Stimulated activated CD8-positive, alpha-beta memory T cell treated with anti-CD3 and anti-CD28 coated beads, Interleukin-7, amount 100 ng/mL, for 48 hours (primary cell): ENCODE measurements at places on chromosomes 2 and 18.

DNA sequence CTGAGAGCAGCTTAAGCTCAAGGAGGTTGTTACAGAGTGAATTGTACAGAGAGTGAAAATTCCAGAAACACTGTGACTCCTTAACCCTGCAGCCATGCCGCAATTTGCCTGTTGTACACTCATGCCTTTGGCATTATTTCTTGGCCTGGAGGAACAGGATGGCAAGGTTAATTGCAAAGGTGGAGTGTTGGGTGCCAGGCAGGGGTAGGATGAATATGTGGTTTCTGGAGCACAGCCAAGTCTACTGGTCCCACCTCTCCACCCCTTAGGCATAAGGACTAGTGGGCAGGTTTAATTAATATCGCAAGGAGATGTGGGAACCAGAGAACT is 250.2 kb downstream of the LRRTM1 start:
- DNase-seq = no peak

DNA sequence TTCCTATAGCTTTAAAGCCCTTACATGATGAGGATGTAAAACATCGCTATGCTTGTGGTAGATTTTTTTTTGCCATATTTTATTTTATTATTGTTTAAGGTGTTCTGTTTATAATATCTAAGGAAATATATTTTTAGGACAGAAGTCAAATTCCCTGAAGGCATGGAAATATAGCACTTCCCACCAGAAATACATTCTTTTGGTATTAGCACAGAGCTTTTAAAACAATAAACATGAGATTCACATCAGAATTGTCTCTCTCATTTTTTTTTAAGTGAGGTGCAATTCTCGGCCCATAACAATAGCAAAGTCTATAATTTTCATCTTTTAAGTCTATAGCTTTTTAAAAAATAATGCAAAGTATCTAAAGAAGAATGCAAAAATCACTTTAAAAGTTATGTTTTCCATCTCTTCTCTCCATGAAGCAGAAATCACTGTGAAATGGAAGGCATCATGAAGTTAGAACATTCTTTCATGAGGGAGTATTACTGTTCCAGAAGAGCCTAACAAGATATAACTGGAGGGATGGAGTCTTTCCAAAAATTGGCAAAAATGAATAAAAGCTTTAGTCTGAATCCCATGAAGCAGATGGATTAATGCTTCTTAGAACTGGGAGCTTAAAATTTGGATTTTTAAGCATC is 283.6 kb upstream of the TRIB2 start:
- DNase-seq = no peak

- DNase-seq = no peak
Observed at GRCh38 chr18:73119574-73119973, 251.8 kb upstream of the NETO1 start.

DNA sequence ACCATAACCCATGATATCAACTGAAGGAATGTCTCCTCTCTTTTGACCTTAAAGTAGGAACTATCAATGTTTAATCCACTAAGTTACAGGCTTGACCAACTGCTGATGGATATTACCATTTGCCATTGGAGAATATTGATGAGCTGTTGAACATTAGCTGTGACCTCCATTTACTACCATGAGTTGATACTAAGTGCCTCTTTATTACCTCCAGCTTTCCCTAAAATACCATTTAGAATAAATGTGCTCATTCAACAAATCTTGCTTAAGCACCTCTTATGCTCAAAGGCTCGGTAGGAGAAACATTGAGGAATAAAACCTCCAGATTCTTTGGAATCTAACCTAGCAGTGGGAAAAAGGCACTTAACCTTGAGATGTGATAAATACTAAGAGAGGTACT is 81.2 kb downstream of the FAM124B start:
- DNase-seq = no peak

- DNase-seq = no peak
Observed at GRCh38 chr18:29874519-29875098, 1167.9 kb downstream of the DSC3 start.

GRCh38 chr2:173187941-173188788 is 112.5 kb downstream of the MAP3K20 start:
- no peak for DNase-seq

DNA sequence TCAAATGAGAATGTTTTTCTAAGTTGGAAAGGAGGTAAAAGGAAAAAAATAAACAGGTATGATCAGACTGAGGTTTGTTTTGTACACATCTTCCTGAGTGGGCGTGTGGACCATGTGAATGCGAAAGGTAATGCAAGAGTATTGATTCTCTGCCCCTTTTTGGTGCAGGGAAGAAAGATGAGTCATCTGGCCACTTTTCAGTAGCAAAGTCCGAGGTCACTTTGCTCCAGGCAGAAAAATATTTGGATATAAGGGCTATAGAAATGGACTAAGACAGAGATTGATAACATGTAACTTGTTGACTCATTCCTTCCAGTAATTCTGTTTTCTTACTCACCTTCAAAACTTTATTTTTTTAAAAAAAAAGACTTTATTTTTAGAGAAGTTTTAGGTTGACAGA is 130.5 kb downstream of the DSEL start:
- no peak for DNase-seq

DNA sequence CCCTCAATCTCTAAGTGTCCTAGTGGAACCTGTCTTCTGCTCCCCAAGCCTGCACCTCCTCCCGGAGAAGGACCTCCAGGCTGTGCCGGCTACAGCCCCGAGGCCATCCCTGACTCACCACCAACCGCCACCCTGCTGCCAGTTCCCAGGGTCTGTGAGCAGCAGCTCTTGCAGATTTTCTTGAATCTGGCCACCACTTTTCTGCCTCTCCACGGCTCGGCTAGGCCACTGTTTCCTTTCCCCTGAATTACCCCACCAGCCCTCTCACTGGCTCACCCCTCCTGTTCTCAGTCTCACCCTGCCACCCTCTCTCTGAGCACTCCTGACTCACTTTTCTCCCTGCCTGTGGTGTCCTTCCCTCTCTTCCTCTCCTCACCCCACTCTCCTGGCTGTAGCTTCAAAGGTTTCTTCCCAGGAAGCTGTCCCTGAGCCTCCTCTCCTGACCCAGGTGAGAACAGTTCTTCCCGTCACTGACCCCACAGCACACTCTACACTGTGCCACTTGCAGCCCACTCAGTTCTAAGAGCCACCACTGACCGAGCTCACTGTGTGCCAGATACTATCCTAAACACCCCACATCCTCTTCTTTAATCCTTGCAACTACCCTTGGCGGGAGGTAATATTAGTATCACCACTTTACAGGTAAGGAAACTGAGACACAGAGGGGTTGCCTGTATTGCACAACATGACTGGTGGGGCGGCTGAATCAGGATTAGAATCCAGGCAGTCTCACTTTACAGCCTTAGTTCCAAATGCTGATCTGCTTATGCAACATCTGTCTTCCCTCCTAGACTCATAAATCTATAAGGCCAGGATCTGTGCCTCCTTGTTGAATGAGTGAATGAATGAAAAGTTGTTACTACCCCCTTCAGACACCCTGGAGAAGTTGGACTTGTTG is 111.6 kb downstream of the SMAD7 start:
- DNase-seq = no peak

GRCh38 chr2:190050001-190050400 is 12.5 kb downstream of the MSTN start:
- DNase-seq = no peak

- no peak for DNase-seq
Observed at GRCh38 chr2:40249577-40249976, 202.3 kb downstream of the SLC8A1 start.

GRCh38 chr2:154142480-154142879 is 270.8 kb downstream of the GALNT13 start:
- no peak for DNase-seq

DNA sequence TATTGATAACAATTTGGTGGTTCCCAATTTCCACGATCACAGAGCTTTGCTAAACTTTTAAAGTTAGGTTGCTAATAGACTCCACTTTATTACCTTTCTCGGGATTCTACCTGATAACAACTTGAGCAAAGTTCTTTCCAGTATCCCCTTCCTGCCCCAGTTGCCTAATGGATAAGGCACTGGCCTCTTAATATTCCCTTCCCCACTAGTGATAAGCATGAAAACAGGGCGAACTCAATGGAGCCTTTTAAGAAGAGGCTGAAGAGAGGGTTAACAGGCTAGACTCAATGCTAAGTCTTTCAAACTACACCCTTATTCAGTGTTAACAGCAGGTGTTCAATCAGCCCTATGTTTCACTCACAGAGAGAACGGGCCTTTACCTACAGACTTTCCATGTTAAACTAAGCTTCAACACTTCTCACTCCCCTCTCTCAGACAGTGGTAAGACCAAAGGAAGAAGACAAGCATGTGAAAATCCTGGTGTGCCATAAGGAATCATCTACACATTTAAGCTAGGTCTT is 75.8 kb downstream of the ANKRD44 start:
- DNase-seq = no peak

GRCh38 chr18:10770264-10770663 is 244.4 kb downstream of the NAPG start:
- DNase-seq = no peak

DNA sequence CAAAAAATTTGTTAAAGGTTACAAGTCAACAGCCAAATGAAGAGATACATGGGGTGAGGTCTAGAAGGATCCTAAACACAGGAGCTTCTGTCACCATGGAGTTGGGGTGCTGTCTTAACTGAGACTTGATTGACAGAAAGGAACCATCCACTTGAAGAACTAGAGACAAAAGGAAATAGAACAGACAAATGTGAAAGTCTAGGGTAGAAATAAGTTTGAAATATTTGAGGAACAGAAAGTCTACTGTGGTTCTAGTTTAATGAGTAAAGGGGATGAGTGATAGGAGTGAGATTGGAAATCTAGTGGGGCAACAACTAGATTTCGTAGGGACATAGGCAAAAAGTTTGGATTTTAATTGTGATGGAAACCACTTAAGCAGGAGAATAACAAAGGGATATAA is 18.7 kb downstream of the RBBP8 start:
- DNase-seq = no peak

GRCh38 chr2:195613922-195614321 is 43.1 kb upstream of the SLC39A10 start:
- no peak for DNase-seq

DNA sequence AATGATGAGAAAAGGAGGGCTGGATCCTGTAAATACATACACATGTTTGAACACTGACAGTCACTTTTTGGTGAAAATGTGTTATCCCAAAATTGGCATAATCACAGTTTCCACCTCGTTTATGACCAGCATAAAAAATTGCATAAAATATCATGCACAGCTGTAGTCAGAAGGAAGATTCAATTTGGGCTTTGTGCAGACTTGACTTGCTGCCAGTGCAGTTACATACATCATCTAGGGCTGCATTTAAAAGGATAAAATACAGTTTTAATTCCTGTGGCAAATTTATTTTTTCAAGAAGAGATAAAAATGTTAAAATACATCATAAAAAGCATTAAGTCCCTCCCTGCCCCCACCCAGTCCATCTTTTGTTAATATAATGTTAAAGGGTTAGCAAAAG is 103.8 kb downstream of the VWC2L start:
- no peak for DNase-seq

DNA sequence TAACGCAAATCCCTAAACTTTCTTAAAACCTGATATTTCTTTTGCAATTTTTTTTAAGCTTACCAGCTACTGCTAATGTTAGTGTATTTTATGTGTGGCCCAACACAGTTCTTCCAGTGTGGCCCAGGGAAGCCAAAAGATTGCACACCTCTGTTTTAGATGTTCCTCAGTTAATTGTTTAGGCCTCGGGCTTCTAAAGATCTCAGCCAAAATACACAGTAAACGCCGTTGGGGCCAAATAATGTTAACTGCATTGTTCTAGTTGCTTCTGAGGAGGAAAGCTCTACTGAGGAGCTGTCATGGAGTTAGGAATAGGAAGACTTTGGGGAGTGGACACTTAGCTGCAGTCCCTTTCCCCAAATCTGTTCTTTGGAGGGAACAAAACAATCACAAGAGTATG is 2.0 kb downstream of the HSPE1 start:
- no peak for DNase-seq

GRCh38 chr2:108787216-108787541 is 608 bp downstream of the CCDC138 start:
- no peak for DNase-seq

DNA sequence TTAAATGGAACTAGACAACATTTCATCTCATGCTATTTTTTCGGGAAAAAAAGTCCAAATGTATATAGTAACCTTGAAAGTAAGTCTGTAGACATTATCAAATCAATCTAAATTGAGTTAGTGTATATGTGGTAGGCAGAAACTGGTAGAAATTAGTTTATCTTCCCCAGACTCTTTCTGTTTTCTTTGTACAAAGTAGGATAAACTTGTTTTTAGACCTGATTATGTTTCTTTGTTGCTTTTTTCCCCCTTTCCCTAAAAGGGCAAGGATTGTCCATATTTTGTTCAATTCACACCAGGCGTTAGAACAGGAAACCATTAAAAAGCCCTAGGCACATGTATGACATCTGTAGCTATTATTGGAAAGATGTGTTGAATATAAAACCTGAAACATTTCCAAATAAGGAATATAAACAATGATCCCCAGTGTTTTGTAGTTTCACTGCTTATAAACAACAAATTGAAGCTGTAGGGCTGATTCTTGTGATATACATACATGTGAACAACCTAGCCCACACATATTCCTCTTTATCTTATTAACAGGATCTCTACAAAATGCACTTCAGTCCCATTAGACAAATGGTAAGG is 528.3 kb downstream of the PARD3B start:
- no peak for DNase-seq

- no peak for DNase-seq
Observed at GRCh38 chr2:215572341-215572848, 136.5 kb upstream of the FN1 start.

DNA sequence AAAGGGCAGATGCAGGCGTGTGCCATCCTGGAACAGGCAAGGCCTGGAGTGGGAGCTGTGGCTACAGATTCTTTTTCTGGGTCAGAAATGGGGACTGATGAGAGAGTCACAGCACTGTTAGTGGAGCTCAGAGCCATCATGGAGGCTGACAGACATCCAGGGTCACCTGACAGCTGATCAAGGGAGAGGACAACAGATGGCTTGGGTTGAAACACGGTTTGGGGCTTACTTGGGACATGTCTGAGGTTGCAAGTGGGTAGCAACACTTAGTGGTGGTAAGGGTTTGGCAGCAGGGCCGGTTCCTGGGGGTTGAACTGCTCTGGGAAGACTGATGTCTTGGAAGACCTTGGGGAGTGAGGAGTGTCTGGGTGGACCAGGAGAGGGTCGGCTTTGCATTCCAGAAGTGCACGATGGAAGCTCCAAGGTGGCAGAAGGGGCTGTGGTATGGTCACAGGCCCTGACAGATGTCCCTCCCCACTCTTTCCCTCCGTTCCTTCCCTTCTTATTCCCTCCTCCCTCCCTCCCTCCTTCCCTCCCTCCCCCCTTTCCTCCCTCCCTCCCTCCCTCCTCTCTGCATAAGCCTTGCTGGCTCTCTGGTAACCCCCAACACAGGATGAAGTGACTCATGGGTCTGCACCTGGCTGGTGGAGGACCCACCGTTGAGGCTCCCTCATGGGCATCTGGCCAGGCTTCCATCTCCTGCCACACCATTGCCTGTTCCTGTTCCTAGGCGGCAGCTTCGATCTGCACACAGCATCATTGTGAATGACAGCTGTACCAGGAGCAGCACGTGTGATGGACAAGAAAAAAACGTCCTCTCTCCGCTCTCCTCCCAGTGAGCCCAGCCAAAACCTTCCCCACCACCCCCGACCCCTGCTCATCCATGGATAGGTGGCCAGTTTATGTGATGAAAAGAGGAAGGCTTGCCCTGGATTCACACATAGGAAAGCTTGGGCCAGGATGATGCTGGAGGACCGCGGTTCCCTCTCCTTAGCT is 63.8 kb upstream of the RPL31 start:
- no peak for DNase-seq

GRCh38 chr2:225556461-225556860 is 157.0 kb downstream of the NYAP2 start:
- no peak for DNase-seq
